PC-9 (cell line): ENCODE measurements at places on chromosomes 4 and X. TPM values are rescaled to one million over a fixed set of nuclear protein-coding genes. Genes with fewer than 3 reads are reported as not detected.

GRCh38 chrX:53281321-53281822, at the start of gene IQSEC2:
IQSEC2 (minus strand) TSS chrX:53281584.
- DNase-seq: peak; percentile 48

PABPC4L gene
- total RNA-seq: 0.88 and 0.96 TPM in 2 replicates

BMX gene
- total RNA-seq: not detected in 2 replicates

GRCh38 chr4:138341739-138342415, 99.7 kb upstream of the SLC7A11 start:
- no peak for DNase-seq

TBC1D9 gene
- 17.0 and 17.6 TPM in 2 replicates for total RNA-seq

GRCh38 chr4:75769036-75769435, 44.7 kb downstream of the USO1 start:
- no peak for DNase-seq

RHOXF2 gene
- not detected in 2 replicates for total RNA-seq

DNA sequence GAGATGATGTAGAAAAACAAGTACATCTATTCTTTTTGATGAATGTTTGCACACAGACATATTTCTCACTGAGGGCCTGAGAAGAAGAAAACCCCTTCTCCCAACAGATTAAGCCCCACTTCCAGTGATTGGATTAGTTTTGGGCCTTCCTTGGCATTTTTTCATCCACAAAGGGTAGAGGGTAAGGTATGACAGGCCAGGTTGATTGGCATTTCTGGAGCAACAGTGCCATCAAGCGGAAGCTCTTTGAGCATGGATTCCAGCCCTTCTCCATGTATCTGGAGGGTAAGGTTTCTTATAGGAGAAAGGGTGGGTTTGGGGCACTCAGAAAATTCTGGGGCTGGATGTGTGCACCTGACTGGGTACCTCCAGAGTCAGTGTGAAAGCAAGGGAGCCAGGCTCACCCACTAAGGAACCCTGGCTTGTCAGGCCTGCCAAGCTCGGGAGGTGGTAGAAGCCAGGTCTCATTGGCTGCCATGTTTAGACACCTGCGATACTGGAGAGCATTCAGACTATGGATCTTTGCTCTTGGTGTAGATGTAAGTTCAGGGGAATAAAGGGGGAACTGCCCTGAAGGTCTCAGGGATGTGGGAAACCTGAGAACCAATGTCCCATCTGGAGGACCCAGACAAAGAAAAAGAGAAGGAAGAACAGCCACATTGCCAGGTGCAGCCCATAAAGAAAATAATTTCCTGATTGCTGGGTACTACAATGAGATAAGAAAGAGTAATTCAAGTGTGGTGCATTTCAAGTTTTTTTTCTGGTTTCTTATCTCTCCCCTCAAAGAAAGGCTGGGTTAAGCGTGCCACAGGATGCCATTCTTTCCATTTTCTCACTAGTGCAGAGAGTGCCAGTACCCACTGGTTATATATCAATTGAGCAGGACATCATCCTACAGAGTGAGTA, 222.3 kb upstream of the AGTR2 start:
- peak; percentile 21 for DNase-seq

DNA sequence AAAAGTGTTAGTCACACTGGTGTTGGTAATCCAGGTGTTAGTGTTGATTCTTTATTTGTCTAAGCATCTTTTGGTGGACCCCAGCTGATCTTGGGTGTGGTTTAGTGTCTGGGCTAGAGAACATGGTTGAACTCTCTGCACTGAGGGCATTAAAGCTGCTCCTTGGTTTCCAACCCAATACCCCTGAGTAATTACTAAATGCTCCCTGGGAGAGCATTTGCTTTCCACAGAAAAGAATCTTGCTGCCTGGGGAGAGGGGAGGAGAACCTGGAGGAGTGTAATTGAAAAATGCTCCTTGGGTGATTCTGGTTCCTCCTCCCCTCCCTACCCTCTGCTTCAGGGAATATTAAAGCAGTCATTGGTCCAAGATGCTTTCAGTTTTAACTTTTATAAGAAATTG, 3.1 kb downstream of the GUCY1B1 start:
- DNase-seq: no peak

DNA sequence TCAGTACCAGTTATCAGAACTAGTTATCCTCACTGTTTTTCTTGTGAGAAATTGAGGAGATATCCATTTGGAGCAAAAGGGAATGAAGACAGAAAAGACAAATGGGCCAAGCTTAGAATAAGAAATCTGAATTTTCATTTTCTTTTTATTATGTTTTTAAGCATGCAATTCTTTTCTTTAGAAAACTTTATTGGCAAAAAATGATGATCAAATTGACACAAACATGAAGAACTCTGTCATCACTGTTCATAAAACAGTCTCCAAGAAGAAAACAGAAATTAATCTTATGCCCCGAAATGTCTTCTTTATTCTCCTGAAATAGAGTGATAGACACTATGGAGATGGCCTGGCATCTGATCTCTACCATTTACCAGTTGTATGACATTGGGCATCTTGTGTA, 139.0 kb downstream of the ARHGAP24 start:
- DNase-seq: no peak

TRPC3 gene
- 0.24 TPM in 1 of 2 replicates, not detected in the other for total RNA-seq

GRCh38 chrX:154083126-154083517, 14.4 kb downstream of the MECP2 start:
- no peak for DNase-seq

GRCh38 chr4:8044699-8045098, 105.0 kb upstream of the AFAP1 start:
- no peak for DNase-seq

- DNase-seq: no peak
Observed at GRCh38 chrX:101482296-101482695, 3.0 kb upstream of the ARMCX4 start.

GRCh38 chr4:133581996-133582619, 433.0 kb downstream of the PCDH10 start:
- DNase-seq: no peak

MAGED4B gene
- total RNA-seq: not detected in 2 replicates

DNA sequence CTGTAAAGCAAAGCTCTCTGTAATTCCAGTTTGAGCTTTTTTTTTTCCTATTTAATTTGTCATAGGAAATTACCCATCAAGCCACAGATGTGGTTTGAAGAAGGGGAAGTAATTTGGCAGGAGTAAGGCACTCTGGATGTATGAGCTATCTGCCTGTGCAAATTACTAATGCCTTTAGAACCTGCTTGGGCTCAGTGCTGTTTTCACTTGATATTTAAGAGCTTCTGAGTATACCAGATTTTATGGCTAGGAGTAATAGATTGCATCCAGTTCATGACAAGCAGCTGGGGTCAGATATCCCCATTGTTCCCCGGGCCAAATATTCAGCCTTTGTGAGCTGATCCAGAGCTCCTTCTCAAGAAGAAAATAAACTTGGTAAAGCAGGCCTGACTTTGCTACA, 89.1 kb downstream of the DCAF8L2 start:
- no peak for DNase-seq

USP17L24 gene
- total RNA-seq: not detected in 2 replicates

DNA sequence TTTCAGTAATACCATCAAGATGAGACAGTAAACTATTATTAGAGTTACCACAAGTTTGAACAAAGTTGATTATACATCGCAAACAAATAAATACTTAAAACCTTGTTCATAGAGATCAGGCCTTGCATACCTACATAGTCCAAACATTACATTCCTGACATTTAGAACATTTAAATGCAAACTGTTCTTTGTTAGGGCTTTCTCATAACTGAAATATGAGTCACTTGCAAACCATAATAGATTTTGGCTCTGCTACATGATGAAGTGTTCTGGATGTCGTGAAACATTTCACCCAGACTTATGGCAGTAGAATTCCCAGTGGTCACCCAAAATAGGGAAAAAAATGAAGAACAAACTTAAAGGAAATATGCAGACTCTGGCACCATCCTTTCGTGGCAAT, 75.0 kb downstream of the FAT4 start:
- peak; percentile 46 for DNase-seq

MYL5 gene
- total RNA-seq: 29.8 and 47.6 TPM in 2 replicates

- no peak for DNase-seq
Observed at GRCh38 chr4:185464183-185464582, 7.3 kb downstream of the CCDC110 start.

TAB3 gene
- 46.7 and 50.8 TPM in 2 replicates for total RNA-seq

DNA sequence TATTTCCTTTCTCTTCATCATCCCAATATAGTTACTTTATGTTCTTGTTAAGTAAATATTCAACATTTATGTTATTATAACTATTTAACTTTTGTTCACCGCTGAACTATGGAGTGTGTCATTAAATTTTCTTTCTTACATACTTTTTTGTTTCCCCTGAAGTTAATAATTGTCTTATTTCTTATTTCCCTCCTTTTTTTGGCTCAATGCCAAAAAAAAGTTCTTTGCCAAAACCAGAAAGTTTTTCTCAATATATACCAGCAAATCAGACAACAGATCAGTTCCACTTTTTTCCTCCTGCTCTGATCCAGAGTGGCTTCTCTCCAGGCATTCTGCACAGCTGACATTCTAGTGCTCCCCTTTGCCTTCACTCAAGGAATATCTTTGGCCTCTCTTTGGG, 187.0 kb upstream of the PPARGC1A start:
- DNase-seq: no peak

DIPK2B gene
- not detected in 2 replicates for total RNA-seq

GRCh38 chr4:127732623-127733328, 2.6 kb downstream of the SLC25A31 start:
- DNase-seq: peak; percentile 71

DNA sequence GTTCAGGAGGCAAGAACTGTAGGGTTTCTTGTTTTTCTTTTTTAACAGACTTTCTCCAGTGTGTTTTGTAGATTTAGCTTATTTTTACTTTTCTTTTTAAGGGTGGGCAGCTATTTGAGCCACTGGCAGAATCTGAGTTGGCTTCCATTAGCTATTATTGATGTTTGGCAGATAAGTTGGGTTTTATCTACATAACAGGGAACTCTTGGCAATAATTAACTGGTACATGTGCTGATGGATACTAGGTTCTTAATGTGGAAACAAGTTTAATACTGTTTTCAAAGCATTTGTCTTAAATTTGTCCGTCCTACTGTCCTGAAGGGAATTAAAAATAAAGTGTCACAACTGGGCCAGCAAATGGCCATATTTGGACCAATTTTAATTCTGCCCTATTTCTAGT, 80.5 kb downstream of the PHOX2B start:
- DNase-seq: no peak

DNA sequence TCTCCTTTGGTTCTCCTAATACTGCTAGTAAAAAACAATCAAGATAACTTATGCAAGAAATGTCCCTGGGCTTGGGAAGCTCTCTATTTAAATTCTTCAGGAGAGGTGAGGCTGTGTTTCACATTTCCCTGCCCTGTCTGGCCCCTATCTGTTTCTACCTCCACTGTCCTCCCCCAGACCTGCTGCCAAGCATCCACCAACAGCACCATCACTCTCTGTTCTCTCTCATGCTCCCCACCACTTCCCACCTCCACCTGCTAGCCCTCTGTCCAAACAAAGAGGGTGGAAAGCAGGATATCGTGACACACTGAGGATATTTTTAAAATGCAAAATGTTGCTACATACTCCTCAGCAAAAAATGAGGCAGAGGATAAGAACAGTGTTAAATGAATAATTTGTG, 88.4 kb upstream of the NAP1L5 start:
- DNase-seq: no peak

DNA sequence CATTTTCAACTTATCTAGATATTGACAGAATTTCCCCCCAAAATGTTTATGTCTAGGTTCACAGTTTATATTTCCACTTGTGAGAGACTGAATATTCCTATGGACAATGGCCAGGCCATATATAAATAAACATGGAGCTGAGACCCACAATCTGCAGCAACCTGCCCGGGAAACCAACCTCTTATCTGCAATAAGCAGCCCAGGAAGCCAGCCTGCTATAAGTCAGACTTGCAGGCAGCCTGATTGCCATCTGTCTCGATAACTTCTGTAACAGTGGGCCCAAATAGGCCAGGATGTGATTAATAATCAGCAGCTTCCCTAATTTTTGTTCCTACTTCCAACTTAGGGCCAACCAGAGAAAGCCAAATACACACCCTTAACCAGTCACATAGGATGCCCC, 5.2 kb upstream of the NAP1L5 start:
- DNase-seq: no peak

DNA sequence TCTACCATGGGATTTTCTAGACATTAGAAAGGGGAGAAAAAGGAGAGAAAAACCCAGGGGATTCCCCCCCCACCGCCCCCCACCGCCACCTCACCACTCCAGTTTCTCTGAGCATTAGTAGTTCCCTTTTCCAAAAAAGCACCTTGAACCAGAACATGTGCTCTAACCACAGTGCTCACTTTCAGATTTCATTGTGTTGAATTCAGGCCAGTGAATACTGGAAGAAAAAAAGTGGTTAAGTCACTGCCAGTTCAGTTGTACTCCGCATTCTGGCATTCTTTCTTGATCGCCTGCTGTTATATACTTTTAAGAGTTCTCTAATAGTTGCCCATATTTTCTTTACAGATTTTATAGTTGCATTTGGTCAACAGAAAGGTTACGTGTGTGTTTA, 40.9 kb downstream of the JADE3 start:
- DNase-seq: no peak

CT45A5 gene
- total RNA-seq: not detected in 2 replicates

PUDP gene
- total RNA-seq: 22.6 and 24.9 TPM in 2 replicates

NUDT10 gene
- not detected in 2 replicates for total RNA-seq

- no peak for DNase-seq
Observed at GRCh38 chr4:87353592-87353991, 30.9 kb upstream of the HSD17B13 start.

GRCh38 chrX:19554786-19555185, 39.5 kb upstream of the MAP3K15 start:
- no peak for DNase-seq

DNA sequence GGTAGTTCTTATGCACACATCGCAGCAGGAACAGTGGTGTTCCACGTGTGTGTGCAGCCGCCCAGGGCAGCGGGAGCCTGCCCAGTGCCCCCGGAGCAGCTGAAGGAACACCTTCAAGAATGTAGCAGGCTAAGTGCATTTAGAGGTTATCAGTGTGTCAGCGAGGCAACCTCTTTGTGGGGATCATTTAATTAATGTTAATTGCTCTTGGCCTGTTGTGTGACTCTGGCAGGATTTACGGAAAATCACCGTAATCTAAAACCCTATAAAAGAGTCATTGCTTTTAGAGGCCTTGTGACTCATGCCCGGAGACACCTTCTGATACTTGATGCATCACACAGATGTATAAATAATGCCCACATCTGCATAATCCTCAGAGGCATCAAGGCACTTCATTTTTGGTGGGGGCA, 47.3 kb upstream of the GATB start:
- DNase-seq: no peak

DNA sequence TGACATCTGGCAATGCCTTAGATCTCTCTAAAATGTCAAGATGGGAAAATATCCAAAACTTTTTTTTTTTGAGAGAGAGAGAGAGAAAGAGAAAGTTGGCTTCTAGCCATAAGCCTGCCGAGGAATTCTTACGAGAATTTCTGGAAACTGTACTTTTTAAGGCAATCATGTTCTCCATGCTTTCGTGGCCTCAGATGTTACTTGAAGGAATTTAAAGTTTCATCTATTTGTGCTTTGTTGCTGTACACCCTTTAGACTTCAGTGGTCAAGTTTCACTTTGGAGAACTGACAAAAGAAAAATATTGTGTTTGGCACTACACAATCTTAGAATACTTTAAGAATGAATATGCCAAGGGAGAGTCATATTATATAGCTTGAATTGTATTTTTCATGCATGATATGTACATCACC, 53.9 kb downstream of the FAT4 start:
- no peak for DNase-seq

CT45A1 gene
- total RNA-seq: not detected in 2 replicates
